Dermis microvascular lymphatic vessel endothelial cell (primary cell): ENCODE measurements at places on chromosomes 1 and 21. TPM values are rescaled to one million over a fixed set of nuclear protein-coding genes. Genes with fewer than 3 reads are reported as not detected.

- peak; percentile 83 for DNase-seq
These were observed 40.8 kb upstream of the A3GALT2 start for GRCh38 chr1:33361532-33362235.

DNA sequence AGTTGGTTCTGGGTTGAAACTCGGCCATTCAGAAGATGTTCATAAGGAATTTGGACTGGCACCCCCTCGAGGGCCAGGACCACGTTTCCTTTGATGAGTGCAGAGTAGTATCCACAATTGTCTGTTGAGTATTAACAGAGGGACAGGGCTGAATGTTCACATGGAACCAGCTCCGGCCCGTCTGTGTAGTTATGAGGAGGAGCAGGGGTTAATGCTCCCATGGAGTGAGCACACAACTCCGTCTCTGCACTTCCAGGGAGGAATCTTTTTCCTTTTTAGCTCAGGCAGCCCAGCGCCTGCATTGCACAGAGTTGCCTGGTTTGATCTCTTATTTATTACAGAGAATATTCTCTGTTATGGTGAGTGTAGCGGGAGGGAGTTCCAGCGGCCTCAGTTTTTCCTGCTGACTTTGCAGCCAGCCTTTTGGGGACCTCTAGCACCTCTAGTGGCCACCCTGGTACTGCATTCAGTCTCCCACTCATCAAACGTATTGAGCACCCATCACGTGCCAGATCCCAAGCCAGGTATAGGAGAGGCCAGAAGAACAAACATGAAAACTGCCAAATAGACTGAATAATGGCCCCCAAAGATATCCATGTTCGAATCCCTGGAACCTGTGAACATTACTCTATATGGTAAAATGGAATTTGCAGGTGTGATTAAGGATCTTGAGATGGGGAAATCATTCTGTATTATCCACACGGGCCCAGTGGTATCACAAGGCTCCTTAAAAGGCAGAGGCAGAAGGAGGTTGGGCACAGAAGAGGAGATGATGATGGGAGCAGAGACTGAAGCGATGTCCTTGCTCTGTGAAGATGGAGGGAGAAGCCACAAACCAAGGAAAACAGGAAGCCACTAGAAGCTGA is 167.7 kb upstream of the CSF3R start:
- peak; percentile 61 for DNase-seq

DNA sequence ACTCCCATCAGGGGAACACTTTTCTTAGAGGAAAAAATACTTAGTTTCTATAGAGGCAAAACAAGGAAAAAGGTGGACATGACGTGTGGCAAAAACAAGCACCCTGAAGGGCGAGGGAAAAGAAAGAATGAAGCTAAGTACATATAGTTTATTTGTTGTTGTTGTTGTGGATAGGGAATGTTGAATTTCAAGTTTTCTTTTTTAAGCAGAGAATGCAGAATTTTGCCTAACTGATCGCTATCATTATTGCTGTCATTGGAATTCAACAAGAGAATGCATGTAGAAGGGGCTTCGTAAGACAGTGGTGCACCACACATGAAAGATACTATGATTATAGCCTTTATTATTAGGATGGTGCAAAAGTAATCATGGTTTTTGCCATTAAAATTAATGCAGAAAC is 144.0 kb downstream of the LMO4 start:
- DNase-seq = no peak

DNA sequence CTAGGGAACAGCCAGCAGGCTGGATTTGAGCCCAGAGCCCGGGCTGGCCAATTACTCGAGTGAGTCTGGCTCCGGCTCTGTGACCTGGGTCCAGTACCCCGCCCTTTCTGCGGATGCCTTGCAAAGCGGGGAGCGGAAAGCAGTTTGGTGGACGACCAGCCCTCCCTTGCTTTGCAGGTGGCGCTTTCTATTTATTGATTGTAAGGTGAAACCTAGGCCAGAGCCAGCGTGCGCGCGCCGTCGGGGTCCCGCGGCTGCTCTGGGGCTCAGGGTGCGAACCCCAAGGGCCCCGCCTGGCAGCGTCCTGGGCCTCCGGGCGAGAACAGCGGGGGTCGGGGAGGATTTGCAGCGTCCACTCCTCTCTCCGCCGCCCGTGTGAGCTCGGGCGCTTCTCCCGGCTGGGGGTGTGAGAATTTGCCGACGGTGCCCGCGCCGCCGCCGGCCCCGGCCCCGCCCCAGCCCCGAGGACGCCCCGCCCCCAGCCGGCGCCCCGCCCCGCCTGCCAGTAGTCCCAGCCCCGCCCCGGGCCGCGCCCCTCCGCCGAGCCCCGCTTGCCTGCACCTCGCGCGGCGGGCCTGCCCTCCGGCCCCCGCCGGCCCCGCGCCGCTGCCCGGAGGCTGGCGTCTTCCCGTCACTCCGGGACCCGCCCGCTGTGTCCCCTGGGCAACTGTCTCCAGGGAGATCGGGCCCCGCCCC is 37.6 kb downstream of the PIK3CD start:
- peak; percentile 20 for DNase-seq

GRCh38 chr1:182292193-182292741 is 99.3 kb downstream of the GLUL start:
- DNase-seq = no peak

- DNase-seq = no peak
These were observed 12.4 kb downstream of the ANGEL2 start for GRCh38 chr1:213003256-213003655.

DNA sequence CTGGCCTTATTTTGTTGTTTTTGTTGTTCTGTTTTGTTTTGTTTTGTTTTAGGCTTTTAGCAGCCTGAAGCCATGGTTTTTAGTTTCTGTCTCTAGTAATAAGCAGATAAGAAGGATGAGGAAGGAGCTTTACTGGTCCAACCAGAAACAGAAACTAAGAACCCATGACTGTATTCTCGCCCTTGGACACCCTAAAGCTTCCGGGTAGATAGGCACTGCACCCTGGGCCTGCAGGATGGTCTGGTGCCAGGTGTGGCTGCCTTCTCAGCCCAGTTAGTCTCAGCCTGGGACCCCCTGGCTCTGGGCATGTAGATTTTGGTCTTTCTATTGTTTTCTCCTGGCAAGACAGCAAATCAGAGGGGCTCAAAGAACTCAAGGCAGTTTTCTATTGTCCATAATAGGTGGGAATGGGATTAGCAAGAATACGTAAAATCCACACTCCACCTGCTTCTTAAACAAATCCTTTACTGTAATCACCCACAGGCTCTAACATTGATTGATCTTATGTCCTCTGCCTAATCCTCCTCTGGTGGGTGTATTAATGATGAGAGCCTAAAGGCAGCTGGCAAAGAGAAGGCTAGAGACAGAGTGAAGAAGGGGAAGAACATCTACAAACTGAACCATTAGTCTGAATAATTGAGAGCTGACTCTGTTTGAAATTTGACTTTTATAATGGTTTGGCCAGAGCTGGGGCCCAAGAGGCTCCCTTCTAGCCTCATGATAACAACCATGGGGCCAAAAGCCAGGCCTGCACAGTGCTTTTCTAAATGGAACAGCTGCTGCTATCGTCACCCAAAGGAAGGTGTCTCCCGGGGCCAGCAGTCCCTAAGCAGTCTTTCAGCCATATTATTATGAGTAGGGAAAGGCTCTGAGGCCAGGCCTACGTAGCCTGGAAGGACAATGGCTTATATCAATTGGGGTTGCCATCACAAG is 106.8 kb upstream of the ATP1A1 start:
- no peak for DNase-seq

DNA sequence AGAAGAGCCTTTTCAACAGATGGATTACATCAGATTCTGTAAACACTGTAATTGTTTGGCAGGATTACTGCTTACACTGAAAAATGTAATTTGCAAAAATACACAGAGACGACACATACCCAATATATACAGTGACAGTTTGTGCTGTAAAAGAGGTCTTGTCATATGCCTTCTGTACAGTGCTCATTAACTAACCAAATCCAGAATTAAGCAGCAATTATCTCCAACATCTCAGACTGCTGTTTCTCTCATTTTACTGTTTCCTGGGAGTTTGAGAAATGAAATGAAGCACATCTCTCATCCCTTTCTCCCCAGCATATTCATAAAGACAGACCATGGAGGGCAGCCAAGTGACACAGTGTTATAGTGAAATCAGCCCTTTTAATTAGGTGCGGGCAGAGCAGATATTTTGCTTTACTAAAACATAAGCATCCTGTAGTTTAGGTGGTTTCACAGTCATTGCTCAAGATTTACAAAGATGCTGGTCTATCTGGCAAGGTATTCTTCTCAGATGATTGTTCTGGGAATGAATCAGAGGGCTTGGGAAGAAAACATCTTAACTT is 618.4 kb upstream of the USP24 start:
- no peak for DNase-seq

DNA sequence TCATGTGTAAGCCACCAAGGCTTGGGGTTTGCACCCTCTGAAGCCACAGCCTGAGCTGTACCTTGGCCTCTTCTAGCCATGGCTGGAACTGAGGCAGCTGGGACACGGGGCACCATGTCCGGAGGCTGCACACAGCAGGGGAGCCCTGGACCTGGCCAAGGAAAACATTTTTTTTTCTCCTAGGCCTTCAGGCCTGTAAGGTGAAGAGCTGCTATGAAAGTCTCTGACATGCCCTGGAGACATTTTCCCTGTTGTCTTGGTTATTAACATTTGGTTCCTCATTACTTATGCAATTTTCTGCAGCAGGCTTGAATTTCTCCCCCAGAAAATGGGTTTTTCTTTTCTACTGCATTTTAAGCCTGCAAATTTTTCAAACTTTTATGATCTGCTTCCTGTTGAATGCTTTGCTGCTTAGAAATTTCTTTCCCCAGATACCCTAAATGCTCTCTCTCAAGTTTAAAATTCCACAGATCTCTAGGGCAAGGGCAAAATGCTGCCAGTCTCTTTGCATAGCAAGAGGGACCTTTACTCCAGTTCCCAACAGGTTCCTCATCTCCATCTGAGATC is 295.8 kb downstream of the LTN1 start:
- DNase-seq = no peak

- DNase-seq = no peak
These were observed 98.4 kb downstream of the EDEM3 start for GRCh38 chr1:184656221-184656620.

DNA sequence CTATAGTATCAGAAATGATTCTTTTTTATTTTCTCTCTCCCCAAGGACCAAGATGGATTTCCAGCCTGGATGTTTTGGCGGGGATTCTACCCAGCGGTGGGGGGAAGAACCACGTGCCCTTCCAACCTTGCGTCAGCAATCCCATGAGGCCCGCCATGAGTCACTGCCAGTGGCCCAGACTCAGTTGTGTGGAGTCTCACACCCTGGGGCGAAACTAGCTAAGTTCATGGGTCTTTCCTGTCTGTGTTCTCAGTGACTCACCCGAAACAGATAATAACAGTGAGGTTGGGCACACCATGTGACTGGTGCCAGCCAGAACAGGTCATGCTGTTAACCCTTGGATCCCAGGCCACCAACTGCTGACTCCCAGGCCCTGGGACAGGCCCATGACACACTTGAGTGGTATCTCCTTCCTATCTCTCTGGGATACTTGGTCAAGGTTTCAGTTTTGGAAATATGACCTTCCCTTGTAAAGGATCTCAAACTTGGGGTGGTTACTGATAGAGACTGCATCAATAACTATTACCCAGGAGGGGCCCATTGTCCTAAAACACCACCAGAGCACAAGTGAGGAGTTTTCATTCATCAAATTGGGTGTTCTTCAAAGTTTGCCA is 98.0 kb upstream of the DUSP10 start:
- no peak for DNase-seq

GRCh38 chr1:19096036-19096833 is 113.8 kb downstream of the UBR4 start:
- DNase-seq = peak; percentile 22

GRCh38 chr1:201113451-201114244 is 1.4 kb upstream of the CACNA1S start:
- no peak for DNase-seq

- no peak for DNase-seq
These were observed 639 bp upstream of the DNAJB4 start for GRCh38 chr1:78003882-78004718.

GRCh38 chr1:68201546-68202238 is 30.6 kb downstream of the WLS start:
- DNase-seq = no peak

- DNase-seq = peak; percentile 29
These were observed 5.4 kb upstream of the NTNG1 start for GRCh38 chr1:107135463-107135862.

DNA sequence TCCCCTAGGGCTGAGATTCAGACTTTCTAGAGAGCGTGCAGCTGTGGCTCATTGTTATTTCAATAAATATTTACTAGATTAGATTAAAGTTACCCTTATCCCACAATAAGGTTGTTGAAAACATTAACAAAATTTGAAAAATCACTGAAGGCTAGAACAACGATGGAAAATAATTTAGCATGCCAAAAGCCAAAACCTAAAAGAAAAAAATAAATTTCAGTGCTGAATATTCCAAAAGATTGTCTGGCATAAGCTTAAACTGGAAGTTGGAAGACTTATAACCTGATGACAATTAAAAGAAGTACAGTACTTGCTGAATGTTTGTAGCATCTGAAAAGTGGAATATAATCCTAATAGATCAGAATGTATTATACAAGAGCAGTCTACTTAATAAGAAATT is 221.3 kb downstream of the USH2A start:
- DNase-seq = no peak

DNA sequence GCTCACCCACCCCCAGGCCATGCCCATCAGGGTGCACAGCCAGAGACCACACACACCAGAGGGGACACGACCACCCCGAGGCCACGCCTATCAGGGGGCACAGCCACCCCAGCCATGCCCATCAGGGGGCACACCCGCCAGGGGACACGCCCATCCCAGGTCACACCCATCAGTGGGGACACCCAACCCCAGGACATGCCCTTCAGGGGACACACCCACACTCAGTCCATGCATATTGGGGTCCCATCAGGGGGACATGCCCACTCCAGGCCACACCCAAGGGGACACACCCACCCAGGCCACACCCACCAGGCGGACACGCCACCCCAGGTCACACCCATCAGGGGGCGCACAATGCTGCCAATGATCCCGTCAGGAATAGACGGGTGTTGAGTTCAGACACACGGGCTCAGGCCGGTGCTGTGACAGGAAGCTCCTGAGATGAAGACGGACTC is 20.7 kb downstream of the MCM3AP start:
- DNase-seq = no peak

- DNase-seq = no peak
These were observed 15.2 kb downstream of the SLC66A1 start for GRCh38 chr1:19327301-19327700.

CENPL gene
- 7.2 and 15.0 TPM in 2 replicates for total RNA-seq

LBR gene
- 122 and 124 TPM in 2 replicates for total RNA-seq

FYB2 gene
- total RNA-seq = under 0.01 TPM in 1 of 2 replicates, not detected in the other

FAAH gene
- total RNA-seq = 0.64 and 1.1 TPM in 2 replicates

BCAR3 gene
- 25.2 and 39.3 TPM in 2 replicates for total RNA-seq

CHIT1 gene
- not detected in 2 replicates for total RNA-seq

FMO5 gene
- total RNA-seq = 1.2 and 1.3 TPM in 2 replicates

AMPD1 gene
- not detected in 2 replicates for total RNA-seq

VAV3 gene
- total RNA-seq = 36.1 and 51.6 TPM in 2 replicates
